Cardiac septum (tissue), 1 donor: ENCODE measurements at places on chromosomes 5 and 9. TPM values are rescaled to one million over a fixed set of nuclear protein-coding genes. Genes with fewer than 3 reads are reported as not detected.

The CD274 gene
- total RNA-seq = 17.9 TPM

The TAF1L gene
- total RNA-seq = not detected

The SCGB3A1 gene
- not detected for total RNA-seq

DNA sequence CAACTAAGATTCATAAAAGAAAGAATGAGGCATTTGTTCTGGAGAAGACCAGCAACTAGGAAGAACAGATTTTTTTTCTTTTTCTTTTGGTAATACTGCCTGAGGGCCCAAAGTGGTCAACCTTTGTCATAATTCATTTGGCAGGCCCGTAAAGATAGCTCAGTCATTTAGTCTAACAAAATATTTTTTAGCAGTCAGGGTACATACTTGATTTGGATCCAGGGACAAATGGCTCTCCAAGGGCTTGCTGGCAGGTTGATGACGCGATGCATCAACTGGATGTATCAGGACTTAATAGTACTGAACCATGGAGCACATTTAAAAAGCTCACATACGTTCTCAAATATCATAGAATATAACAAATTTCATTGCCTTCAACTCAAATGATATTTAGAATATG is 203.4 kb upstream of the ZNF608 start:
- no peak for DNase-seq

DNA sequence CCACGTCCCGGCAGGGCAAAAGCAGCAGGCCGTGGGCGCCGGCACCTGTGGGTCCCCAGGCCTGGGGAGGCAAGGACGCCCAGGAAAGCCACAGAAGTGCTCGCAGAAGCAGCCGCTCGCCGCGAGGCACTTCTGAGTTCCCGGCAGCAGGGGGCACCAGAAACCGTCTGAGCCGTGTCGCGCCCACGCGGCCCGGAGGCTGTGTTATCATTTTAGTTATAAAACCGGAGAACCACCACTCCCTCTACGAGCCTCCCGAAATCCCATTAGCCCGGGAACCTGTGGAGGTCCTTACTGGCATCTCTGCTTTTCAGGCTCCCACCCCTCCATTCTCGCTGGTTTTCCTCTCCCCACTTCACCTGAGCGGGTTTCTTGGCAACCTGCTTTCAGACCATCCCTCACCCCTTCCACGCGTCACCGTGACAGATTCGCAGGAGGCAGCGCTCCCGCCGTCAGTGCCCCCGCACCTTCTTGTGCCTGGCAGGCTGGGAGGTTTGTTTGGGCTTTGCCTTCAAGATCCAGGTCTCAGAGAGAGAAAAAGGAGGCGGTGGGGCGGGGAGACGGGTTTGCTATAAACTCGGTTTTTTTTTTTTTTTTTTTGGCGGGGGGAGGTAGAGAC is 2.3 kb downstream of the GDNF start:
- no peak for DNase-seq

DNA sequence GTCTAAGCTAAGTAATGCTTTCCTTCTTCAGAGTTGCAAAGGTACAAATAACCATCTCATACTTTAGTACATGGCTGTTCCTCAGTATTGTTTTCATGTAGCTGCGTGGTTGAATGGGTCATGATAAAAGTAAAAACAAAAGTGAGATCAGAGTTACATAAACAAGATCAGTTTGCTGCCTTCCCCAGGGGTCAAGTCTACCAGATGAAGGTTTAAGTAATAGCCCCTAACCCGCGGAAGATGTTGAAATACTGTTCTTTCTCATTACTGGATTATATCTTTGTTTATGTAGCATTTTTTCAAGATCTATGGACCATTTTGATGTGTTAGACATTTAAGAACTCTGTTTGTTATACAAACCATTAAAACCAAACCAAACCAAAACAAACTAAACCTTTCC is 34.1 kb upstream of the ARRDC3 start:
- DNase-seq = no peak

GRCh38 chr9:92254381-92255337 is 38.8 kb downstream of the IARS1 start:
- DNase-seq = no peak

DNA sequence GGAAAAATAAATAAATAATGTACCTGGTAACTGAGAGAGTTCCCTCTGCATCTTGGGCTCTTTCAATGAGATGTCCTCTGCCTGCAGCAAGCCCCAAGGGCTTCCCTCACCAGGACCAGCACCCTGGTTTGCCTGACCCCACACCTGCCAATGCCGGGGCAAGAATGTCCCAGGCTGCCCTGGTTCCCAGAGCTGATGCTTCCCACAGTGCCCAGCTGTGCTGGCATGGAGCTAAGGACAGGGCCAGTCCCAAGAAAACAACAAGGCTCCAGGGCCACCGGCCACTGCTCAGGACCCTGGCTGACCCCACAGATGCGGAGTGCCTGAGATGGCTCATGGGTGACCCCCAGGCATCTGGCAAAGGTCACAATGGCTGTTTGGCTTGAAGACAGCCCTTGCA is 123.5 kb downstream of the KCNIP1 start:
- DNase-seq = peak; percentile 56

DNA sequence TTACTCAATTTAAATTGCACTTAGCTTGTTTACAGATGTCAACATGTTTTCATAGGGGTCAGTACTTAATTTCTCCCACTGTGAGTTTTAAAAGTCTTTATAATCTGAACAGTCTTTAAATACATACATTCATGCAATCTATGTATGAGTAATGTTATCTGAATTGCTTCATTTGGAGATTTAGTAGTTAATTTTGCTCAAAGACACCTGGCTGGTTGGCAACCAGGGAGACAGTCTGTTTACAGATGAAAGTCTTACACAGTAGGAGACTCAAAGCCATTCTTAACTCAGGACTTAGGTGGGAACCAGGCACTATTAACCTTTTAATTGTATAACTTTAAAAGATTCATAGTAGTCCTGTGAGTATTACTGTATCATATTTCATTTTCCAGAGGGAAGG is 29.3 kb downstream of the DAB2 start:
- no peak for DNase-seq
